Activated T-cell treated with anti-CD3 and anti-CD28 coated beads, Interleukin-2, amount 50 U/mL, for 4 hours (primary cell): ENCODE measurements at places on chromosomes 1 and 21.
A peak's percentile ranks its signal among the peaks of the same experiment; 100 is the strongest.

DNA sequence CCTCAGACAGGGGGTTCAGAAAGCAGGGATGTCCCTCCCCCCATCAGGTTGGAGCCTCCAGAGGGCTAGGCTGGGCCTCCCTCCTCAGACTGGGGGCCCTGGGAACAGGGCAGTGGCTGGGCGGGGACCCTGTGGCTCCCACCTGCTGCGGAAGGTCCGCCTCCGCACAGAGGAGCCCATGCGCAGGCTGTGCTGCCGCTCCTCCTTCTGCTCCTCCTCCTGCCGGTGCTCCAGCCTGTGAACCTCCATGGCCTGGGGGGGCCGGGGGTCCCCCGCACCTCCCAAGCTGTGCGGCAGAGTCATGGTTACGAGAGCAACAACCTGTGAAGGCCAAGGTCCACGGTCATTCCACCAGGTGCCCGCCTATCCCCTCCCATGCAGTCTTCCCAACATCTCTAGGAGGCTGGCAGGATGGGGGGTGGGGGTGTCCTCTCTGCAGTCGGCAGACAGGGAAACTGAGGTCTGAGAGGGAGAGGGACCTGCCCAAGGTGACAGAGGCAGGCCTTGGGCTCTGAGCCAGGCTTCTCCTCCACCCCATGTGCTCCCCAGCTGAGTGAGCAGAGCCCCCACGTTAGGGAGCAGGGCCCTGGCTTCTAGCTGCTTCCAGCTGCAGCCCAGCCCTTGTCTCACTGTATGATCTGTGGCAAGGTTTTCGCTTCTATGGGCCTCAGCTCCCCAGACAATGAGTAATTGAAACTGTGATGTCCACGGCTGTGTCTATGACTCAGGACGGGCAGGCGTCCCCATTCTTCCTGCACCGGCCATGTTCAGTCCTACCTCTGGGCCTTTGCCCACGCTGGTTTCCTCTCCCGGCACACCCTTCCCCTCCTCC, 3.4 kb downstream of the MYOM3 start:
- DNase-seq: no peak

- DNase-seq: no peak
These were observed 1.6 kb upstream of the SLC19A1 start for GRCh38 chr21:45543710-45544448.

DNA sequence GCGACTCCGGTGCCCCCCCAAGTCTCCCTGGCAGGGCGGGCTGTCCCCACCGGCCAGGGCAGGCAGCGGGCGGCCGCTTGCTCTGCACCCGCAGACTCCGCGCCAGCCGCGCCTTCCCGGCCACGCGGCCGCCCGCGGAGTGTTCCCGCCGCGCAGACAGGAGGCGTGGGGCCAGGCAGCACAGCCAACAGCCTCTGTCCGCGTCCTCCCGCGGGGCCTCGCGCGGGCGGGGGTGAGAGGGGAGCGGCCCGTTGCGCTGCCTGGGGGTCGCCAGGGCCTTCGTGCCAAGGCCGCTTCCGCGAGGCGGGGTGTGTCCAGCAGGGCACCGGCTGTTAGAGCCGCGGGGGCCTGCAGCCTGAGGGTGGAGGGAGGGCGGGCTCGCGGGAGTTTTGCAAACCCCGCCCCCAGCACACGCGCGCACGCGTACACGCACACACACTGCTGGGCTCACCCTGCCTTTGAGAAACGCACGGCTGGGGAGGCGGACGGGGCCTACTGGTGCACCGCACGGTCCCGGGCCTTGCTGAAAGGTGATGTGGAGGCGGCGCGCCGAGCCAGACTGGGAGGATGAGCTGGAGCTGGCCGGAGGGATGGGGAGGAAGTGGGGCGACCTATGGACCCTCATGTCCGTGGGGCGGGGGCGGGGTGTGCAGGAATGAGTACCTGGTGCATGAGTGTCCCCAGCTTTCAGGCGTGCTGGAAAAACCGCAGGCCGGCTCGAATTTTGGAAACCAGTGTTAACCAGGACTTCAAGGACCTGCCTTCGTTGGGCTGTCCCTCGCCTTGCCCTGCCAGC, 41.5 kb downstream of the KIAA1614 start:
- peak; percentile 67 for DNase-seq

- DNase-seq: no peak
These were observed 63.0 kb upstream of the RGS1 start for GRCh38 chr1:192512426-192513162.

DNA sequence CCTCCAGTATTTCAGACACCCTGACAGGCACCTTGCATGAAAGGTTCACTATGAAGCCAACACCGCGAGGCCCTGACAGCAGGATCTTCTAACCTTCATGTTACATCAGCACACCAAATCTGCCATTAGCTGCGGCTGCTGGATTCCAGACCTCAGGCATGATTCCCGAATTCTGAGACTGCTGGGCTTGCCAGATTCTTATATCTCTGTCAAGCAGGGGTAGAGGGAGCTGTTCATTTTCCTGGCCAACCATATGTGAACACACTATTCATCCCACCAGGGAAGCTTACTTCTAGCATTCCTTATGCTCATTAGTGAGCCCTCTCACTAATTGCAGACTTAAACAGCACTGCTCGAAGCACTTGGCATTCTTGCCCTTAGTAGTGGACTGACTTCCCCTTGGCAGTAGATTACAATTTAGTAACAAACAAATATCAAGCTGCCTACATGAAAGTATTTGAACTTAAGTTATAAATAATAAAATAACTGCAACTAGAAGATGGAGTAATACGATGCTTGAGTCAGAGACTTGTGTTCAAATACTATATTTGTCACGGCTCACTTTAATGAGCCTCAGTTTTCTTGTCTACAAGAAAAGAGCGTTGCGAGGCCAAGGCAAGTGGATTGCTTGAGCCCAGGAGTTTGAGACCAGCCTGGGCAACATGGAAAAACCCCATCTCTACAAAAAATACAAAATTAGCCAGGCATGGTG, 43.3 kb downstream of the NID1 start:
- no peak for DNase-seq

- no peak for DNase-seq
These were observed 106.6 kb downstream of the TNNI3K start for GRCh38 chr1:74341702-74342339.

- DNase-seq: no peak
These were observed 559 bp downstream of the SERTAD4 start for GRCh38 chr1:210233216-210233494.

DNA sequence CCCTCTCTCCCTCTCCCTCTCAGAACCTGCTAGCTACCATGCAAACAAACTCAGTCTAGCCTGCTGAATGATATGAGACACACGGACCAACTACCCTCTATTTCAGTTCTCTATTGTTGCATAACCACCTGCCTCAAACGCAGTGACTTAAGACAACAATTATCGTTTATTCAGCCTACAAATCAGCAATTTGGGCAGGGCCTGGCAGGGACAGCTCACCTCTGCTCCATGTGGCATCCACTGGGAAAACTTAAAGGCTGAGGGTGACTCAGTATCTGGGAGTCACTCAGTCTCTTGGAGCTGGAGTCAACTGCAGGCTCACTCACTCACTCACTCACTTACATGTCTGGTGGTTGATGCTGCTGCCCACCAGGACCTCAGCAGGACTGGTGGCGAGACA, 121.3 kb downstream of the SEC16B start:
- no peak for DNase-seq

DNA sequence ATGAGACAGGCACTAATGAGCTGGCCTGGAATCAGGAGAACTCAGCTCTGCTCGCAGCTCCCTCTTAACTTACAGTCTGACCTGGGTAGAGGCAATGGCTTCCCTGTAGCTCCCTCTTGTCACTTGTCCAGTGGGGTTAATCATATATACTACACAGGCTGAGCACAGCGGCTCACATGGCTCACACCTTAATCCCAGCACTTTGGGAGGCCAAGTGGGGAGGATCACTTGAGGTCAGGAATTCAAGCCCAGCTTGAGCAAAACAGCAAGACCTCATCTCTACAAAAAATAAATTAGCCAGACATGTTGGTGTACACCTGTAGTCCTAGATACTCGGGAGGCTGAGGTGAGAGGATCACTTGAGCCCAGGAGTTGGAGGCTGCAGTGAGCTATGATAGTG, 4.2 kb downstream of the S100A6 start:
- no peak for DNase-seq

- no peak for DNase-seq
These were observed 4.3 kb downstream of the PLCH2 start for GRCh38 chr1:2480236-2480985.

GRCh38 chr1:206087091-206087490, 30.1 kb downstream of the AVPR1B start:
- no peak for DNase-seq

GRCh38 chr21:37446552-37446951, 80.0 kb downstream of the DYRK1A start:
- no peak for DNase-seq

GRCh38 chr1:163537809-163538208, 216.1 kb downstream of the NUF2 start:
- DNase-seq: no peak

- DNase-seq: no peak
These were observed 149.9 kb downstream of the MRPL39 start for GRCh38 chr21:25457411-25457810.

GRCh38 chr1:237478842-237479241, 411.9 kb downstream of the ZP4 start:
- no peak for DNase-seq

- no peak for DNase-seq
These were observed 26.5 kb downstream of the TMEM63A start for GRCh38 chr1:225855503-225856300.

DNA sequence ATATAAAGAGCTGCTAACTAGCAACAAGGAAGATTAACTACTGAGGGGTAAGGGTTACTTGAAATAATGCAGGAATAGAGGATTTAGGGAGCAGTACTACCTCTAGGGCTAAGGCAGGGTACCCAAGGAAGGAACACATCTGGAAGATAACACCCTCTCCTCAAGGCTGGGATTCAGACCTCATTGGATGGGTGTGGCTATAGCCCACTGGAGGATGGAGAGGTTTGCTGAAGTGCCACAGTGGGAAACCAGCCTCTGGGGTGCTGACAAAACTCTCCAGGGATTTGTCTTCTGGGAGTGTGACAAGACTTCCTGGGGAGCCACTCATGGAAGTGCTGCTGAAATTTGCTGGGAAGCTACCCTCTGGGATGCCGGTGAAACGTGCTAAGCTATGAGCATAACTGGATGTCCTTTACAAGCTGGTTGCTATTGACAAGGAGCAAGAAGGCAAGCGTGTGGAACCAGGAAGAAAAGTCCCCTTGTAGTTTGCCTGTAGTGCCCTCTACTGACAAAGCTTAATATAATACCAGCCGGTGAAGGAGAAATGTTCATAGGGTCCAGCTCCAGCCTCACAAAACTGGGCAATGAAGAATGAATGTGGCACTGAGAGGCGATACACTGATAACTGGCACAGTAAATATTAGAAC, 122.8 kb upstream of the USP24 start:
- no peak for DNase-seq

DNA sequence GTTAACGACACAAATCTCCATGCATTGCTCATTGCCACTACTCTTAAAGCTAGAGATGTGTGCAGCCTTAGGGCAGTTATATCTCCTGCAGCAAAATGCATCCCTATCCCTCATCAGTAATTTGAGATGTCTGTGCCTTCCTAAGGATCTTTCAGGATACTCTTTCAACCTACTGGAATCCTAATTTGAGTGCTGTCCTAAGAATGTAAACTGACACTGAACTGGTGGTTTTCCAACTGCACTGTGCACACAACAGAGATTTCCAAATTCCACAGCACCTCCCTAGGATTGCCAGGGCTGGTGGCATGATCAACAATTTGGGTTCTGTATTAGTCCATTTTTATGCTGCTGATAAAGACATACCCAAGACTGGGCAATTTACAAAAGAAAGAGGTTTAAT, 193.9 kb downstream of the LTN1 start:
- no peak for DNase-seq

DNA sequence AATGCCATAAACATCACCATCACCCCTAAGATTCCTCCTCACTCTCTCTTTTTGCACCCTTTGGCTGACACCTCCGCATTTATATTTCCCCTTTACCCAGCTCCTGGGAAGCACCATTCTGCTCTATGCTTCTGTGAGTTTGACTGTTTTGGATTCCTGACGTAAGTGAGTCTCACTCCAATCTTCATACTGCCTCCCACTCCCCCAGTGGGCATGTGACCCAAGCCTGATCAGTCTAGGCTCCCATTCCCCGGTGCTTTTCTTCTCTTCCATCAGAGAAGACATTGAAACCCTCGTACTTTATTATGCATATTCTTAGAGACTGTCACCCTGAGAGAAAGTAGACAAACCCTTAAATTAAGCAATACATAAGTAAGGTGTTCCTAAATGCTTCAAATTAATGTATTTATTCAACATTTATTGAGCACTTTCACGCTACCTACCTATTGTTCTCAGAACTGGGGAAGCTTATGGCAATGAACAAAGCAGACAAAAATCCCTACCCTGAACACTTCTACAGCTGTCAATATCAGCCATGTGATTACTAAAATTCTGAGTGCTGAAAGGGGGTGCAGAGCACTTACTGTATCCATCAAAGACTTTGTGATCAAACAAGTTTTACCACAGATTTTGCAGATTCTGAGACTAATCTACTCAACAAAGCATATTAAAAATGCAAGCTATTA, 43.4 kb upstream of the DIPK1A start:
- DNase-seq: no peak

GRCh38 chr1:151146072-151146411, 389 bp downstream of the SEMA6C start:
- no peak for DNase-seq

DNA sequence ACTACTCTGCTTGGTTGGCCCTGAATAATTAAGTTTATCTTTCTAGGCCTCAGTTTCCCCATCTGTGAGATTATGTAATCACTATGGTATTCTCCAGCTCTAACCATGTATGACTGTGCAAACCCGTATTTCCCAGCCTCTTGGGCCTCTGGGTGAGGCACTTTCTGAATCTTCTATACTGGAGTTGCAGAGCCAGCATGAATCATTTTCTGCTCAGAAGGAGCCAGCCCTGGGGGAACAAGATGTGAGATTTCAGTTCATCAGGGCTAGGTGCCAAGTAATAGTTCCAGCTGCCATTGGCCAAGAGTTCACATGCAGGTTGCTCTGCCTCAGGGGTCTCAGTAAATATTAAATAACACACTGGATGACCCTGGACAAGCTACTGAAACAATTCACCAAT, 47.7 kb upstream of the USP24 start:
- DNase-seq: no peak

DNA sequence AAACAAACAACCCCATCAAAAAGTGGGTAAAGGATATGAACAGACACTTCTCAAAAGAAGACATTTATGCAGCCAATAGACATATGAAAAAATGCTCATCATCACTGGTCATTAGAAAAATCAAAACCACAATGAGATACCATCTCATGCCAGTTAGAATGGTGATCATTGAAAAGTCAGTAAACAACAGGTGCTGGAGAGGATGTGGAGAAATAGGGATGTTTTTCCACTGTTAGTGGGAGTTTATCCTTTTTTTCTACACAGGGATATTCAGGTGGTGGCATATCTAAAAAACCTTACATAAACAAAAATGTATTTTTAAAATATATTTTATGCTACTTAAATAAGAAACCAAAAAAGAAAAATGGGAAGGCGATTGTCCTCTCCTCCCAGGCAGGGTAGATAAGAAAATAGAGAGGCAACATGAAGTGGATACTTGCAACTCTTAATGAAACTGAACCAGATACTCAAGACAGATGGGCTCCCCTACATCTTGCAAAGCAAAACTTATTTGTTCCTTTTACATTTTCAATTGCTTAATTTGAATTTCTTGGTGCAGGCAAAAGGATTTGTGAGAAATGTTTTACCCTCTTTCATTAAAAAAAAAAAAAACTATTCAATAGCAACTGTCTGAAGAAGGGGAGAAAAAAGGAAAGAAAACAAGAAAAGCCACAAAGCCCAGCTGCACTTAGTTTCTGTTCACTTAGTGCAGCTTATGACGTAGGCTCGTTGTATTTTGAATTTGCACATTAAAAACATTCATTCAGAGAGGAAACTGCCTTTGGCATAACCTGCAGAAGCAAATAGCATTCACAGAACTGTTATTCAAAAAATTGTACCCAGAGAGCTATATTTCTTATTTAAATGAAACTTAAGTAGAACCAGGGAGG, 36.9 kb upstream of the RGS1 start:
- DNase-seq: no peak
